ENCODE measurements at places on chromosomes 16 and 17.
A peak's percentile ranks its signal among the peaks of the same experiment; 100 is the strongest.

DNA sequence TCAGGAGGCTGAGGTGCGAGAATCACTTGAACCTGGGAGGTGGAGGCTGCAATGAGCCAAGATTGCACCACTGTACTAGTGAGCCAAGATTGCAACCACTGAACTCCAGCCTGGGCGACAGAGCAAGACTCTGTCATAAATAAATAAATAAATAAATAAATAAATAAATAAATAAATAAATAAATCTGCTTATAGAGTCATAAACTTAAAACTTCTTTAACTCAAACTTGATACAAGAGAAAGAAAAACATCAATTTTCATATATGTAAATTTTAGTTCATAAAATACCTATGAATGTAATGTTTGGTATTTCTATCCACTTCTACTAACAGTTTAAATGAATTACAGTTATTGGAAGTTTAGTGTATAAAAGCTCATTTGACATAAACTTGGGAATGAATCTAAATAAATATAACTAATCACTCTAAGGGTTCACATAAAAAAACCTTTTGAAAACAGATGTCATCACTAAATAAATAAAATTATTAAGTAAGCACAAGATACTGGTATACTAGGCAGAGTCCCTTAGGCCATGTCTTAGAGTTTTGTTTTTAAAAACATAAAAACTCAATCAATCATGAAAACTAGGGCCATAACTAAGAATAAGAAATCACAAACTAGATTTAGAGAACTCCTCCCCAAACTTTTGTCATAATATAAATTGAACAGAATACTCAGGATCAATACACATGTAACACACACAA lies 54.1 kb downstream of the SMURF2 start:
- peak; percentile 34 for DNase-seq

DNA sequence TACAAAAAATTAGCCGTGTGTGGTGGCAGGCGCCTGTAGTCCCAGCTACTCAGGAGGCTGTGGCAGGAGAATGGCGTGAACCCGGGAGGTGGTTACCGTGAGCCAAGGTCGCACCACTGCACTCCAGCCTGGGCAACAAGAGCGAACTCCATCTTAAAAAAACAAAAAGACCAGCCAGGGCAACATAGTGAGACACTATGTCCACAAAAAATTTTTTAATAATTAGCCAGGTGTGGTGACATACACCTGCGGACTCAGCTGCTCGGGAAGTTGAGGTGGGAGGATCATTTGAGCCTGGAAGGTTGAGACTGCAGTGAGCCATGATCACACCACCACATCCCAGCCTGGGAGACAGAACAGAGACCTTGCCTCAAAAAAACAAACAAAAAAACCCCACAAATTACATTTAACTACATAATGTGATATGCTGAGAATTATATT lies 29.1 kb downstream of the FANCA start:
- no peak for DNase-seq

- peak; percentile 47 for DNase-seq
Measured at GRCh38 chr17:78558181-78558850, 18.9 kb downstream of the DNAH17 start.

- no peak for DNase-seq
Measured at GRCh38 chr17:56257075-56257474, 103.8 kb downstream of the ANKFN1 start.

- DNase-seq: peak; percentile 52
Measured at GRCh38 chr16:66617010-66617434, 12.5 kb downstream of the CMTM3 start.
